ENCODE measurements at places on chromosomes 7 and 10. TPM values are rescaled to one million over a fixed set of nuclear protein-coding genes. Genes with fewer than 3 reads are reported as not detected.

TPST1 gene
- polyA plus RNA-seq, result 14.7 TPM

DNA sequence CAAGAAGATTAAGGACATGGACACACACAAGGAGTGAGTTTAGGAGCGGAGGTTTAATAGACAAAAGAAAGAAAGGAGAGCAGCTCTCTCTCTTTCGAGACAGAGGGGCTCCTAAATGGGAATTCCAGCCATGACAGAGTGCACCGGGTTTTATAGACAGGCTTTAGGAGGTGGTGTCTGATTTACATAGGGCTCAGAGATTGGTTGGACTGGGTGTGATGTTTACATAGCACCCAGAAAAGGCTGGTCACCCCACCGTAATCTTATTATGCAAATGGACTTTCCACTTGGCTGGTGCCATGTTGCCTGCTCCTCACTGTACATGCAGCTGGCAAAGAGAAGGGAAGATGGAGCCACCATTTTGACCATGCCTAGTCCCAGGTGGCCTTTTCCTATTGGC is 28.4 kb upstream of the MRC1 start:
- no peak for DNase-seq

ODAD2 gene
- polyA plus RNA-seq, result not detected

GRCh38 chr7:44184873-44185446 is 4.3 kb downstream of the GCK start:
- DNase-seq, result no peak

GRCh38 chr10:129973674-129974059 is 9.6 kb upstream of the EBF3 start:
- DNase-seq, result no peak

DNA sequence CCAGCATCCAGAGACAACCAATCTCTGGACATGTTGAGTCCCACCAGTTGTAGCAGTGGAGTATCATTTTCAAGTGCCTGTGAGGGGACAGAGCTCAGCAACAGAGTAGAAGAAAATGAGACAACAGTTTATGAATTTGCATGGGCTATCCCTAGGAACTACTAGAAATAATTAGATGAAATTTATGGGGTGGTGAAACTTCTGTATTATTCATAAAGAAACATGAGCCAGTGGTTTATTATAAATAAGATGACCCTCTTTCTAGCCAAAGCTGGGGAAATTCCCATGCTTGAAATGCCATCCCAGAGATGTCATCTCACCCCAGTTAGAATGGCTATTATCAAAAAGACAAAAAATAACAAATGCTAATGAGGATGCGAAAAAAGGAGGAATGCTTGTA is 55.1 kb upstream of the ITGB8 start:
- no peak for DNase-seq

BZW2 gene
- polyA plus RNA-seq, result 72.4 TPM

PSD gene
- polyA plus RNA-seq, result 0.75 TPM

DNA sequence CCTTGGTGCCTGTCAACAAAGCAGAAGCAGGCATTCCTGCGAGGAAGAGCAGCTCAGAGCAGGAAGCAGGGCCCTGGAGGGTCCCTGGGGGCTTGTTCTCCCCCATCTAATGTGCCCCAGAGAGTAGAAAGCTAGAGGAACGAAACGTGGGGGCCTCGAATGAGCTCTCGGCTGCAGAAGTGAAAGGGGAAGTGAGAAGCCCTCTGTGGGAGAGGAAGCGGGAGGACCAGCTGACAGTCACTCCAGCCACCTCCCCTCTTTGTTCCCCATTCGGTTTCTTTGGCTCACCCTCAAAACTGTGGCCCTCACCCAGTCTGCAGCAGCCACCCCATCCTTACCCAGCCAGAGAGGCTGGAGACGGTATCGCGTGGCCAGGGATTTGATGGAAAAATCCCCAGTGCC is 25.0 kb downstream of the C10orf105 start:
- no peak for DNase-seq

DNA sequence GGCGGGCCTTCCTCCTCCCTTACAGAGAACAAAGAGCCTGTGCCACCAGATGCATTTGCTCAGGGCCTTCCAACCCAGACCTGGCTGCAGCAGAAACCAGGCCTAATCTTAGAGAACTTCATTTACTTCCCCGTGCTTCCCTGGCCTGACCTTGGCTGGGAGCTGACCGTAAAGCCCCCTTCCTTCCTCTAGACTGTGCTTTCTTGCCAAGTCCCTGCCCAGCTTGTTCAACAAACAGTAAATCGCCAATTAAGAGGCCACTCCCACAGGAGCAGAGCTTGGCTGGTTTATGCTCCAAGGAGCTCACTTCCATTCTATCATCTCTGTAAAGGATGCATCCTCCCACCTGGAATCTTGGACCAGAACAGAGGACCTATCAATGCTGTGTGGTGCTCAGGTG is 110.9 kb downstream of the COL13A1 start:
- no peak for DNase-seq

ZP3 gene
- polyA plus RNA-seq, result 19.5 TPM

DNA sequence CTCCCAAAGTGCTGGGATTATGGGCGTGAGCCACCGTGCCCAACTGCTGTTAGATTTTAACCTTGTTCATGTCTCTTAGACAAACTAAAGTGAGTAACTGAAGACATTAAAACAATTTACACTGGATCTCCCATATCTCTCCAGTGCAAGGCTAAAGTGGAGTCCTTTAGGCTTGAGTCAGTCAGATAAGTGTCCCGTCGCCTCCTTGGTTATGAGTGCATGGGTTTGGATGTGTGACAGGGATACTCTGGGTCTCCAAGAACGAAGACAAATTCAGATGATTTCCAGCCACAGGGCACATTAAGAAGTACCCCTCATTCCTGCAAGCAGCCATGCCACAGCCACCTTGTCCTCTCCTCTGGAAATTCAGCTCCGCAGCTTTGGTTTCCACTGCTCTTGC is 66.1 kb upstream of the PDZD8 start:
- DNase-seq, result no peak

DNA sequence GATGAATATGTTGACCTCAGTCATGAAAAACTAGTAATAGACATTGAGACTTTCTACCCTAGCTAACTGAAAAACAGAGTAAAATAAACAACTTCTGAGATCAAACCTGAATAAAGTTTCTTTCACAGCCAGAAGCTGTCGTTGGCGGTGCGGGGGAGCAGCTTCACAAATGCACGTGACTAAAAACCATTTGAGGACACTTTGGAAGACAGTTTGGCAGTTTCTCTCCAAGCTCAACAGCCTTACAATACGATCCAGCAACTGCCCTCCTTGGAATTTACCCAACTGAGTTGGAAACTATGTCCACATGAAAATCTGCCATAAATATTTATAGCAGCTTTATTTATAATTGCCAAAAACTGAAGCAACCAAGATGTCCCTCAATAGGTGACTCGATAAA is 63.1 kb downstream of the CYTH3 start:
- no peak for DNase-seq

GRCh38 chr7:1234881-1235500 is 2.3 kb downstream of the UNCX start:
- peak; percentile 36 for DNase-seq

DNA sequence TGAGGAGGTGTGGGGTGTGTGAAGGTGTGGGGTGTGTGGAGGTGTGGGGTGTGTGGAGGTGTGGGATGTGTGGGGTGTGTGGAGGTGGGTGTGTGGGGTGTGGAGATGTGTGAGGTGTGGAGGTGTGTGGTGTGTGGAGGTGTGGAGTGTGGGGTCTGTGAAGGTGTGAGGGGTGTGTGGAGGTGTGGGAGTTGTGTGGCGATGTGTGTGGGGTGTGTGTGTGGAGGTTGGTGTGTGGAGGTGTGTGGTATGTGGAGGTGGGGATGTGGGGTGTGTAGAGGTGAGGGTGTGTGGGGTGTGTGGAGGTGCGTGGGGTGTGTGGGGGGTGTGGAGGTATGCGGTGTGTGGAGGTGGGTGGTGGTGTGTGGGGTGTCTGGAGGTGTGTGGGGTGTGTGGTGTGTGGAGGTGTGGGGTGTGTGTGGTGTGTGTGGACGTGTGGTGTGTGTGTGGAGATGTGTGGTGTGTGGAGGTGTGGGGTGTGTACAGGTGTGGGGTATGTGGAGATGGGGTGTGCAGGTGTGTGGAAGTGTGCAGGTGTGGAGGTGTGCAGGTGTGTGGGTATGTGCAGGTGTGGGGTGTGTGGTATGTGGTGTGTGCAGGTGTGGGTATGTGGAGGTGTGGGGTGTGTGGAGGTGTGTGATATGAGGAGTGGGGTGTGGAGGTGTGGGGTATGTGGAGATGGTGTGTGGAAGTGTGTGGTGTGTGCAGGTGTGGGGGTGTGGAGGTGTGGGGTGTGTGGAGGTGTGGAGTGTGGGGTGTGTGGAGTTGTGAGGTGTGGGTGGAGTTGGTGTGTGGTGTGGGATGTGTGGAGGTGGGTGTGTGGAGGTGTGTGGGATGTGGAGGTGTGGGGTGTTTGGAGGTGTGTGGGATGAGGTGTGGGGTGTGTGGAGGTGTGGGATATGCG is 34.5 kb downstream of the SPDYE17 start:
- no peak for DNase-seq

AKR1D1 gene
- not detected for polyA plus RNA-seq

GRCh38 chr7:78413568-78413967 is 615.0 kb downstream of the PHTF2 start:
- no peak for DNase-seq

SPDYE3 gene
- 0.04 TPM for polyA plus RNA-seq

SDK1 gene
- 0.29 TPM for polyA plus RNA-seq

GPR37 gene
- polyA plus RNA-seq, result 0.57 TPM

LEP gene
- polyA plus RNA-seq, result not detected

CNPY1 gene
- not detected for polyA plus RNA-seq

FAM25C gene
- polyA plus RNA-seq, result not detected

GRCh38 chr7:116211006-116211912 is 920 bp downstream of the TES start:
- DNase-seq, result peak; percentile 92

DNA sequence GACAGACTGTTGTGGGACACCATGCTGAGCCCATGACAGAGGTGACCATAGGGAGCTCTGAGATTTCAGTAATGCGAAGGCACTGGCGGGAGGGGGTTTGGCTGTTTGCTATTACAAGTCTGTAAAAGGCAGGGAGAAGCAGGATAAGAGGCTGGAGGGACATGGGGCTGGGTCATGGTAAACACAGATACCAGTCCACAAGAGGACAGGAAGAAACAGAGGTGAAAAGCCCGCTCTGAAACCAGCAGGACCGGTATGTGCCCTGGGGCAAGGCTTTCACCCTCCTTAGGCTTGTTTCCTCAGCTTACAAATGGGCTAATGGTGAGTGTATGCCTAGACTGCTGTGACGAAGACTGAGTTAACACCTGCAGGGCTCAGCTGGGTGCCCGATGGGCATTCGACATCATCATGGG is 34.1 kb downstream of the ANXA11 start:
- no peak for DNase-seq

GRCh38 chr7:15764851-15765382 is 78.4 kb upstream of the MEOX2 start:
- DNase-seq, result no peak

DNA sequence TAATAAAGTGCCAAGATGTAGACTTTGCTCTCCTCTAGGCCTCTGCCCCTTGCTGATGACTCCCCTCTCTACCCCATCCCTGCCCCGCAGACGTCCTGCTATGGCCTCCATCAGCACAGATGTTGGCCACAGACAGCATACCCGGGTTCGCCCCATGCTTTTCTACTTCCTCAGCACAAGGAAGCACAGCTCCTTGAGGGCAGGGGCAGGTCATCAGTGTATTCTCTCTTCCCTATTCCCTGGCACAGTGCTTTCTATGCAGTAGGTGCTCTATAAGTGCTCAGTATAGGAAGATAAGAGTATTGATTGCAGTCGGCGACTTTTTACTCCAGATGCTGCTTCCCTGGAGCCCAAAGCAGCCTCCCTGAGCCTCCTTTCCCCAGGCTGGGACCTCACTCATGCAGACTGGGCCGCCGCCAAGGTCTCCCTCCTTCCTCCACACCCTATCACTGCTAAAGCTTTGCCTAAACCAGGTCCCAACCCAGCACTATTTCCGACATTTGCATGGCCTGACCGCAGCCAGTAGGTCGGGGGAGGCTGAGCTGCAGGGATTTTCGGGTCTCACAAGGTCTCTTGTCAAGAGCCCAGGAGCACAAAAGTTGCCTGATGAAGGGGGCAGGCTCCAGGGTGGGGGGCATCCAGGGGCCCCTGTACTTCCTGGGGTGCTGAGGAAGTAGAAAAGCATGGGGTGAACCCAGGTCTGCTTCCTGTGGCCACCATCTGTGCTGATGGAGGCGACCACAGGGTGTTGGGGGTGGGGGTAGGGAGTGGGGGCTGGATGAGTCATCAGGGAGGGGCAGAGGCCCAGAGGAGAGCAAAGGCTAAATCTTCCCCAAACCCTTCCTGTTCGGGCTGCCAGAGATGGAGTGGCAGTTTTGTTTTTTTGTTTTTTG is 8.0 kb downstream of the CALHM3 start:
- DNase-seq, result no peak

GRCh38 chr10:129964611-129965424 is 744 bp upstream of the EBF3 start:
- no peak for DNase-seq

COL26A1 gene
- polyA plus RNA-seq, result 0.47 TPM

HOXA6 gene
- polyA plus RNA-seq, result 2.1 TPM

DNA sequence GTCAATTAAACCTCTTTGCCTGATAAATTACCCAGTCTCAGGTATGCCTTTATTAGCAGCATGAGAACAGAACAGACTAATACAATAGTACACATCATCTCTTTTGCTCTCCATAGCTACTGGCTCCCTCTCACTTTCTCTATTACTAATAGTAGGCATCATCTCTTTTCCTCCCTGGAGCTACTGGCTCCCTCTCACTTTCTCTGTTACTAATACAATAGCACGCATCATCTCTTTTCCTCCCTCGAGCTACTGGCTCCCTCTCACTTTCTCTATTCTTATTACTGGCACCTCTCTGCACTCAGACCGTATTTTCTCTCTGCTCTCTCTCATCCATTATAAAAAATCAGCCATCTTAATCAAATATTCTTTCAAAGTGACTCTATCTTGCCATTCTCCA is 37.1 kb downstream of the SLC25A13 start:
- no peak for DNase-seq

- no peak for DNase-seq
Measured at GRCh38 chr7:94216944-94217461, 177.7 kb upstream of the COL1A2 start.

GRCh38 chr7:228610-229009 is 36.2 kb downstream of the FAM20C start:
- no peak for DNase-seq

TCTN3 gene
- 36.5 TPM for polyA plus RNA-seq

RET gene
- 0.22 TPM for polyA plus RNA-seq

THNSL1 gene
- 5.2 TPM for polyA plus RNA-seq

MMD2 gene
- polyA plus RNA-seq, result not detected

DNA sequence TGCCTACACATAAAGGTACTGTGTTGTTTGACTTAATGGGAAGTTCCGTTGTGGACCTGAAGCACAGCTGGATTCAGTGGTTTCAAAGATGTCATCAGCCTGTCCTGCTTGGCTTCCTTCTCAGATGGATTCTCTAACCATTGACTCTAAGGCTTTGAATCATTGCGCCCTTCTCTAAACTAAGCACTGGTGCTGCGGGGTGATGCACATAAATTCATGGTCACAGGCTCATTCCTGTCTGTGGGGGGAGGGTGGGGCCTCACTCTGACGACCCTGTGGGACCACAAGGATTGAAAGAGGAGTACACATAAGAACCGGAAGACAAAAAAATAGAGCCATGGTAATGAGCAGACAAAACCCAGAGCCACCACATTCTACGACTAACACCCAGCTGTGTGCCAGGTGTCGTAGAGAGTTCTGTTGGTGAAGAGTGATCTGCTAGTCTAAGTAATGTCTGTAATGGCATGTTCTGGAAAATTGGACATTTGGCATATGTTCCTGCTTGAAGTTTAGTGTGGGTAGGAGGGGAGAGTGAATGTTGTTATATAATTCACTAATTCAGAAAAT is 97.3 kb upstream of the YAE1 start:
- DNase-seq, result no peak

Data from A549 (cell line).